ENCODE measurements at places on chromosomes 4 and X. TPM values are rescaled to one million over a fixed set of nuclear protein-coding genes. Genes with fewer than 3 reads are reported as not detected.

The MAN2B2 gene
- 10.9 TPM for total RNA-seq

The SPANXA2 gene
- not detected for total RNA-seq

The DMP1 gene
- not detected for total RNA-seq

The TMEM156 gene
- 11.7 TPM for total RNA-seq

The CYP4V2 gene
- 6.2 TPM for total RNA-seq

The PABPC1L2B gene
- not detected for total RNA-seq

The SETD7 gene
- 12.2 TPM for total RNA-seq

The GPC4 gene
- not detected for total RNA-seq

The MXRA5 gene
- total RNA-seq, result not detected

The UGT2A1 gene
- total RNA-seq, result not detected

The DCAF12L2 gene
- total RNA-seq, result not detected

The BANK1 gene
- total RNA-seq, result 1.6 TPM

Measured in activated naive CD8-positive, alpha-beta T cell treated with anti-CD3 and anti-CD28 coated beads for 36 hours (primary cell).